Hypothalamus (tissue), 51 donors: ENCODE measurements at places on chromosomes 7 and 10.

- DNase-seq = no peak
Measured at GRCh38 chr7:127715901-127716300, 63.9 kb downstream of the SND1 start.

DNA sequence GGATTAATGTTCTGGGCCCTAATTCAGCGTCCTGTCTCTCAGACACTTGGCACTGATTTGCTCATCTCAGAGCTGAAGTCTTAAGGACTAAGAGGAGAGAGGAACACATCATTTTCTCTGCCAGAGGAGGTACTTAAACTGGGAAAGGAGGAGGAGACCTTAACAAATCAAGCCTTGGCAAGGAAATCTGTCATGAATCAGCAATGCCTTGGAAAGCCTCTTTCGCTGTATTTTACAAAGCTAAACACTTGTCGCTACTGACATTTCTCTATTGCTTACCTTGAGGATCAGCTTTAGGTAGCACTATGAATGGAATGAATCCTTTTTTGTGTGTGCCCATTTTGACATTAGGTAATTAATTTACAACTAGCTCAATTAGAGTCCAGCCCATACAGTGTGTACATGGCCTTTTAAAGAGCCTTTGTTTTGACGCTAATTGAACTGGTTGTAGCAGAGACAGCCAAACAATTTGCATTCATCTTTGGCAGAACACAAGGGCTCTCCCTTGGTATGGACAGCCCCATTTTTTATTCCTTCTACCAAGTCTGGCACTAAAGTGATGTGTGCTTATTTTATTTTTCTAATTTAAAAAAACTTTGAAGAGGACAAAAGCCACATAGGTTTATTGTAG is 37.4 kb downstream of the AUTS2 start:
- no peak for DNase-seq

- no peak for DNase-seq
Measured at GRCh38 chr10:22607261-22607660, 107.1 kb downstream of the PIP4K2A start.

- DNase-seq = no peak
Measured at GRCh38 chr10:90975096-90975495, 54.2 kb upstream of the ANKRD1 start.

DNA sequence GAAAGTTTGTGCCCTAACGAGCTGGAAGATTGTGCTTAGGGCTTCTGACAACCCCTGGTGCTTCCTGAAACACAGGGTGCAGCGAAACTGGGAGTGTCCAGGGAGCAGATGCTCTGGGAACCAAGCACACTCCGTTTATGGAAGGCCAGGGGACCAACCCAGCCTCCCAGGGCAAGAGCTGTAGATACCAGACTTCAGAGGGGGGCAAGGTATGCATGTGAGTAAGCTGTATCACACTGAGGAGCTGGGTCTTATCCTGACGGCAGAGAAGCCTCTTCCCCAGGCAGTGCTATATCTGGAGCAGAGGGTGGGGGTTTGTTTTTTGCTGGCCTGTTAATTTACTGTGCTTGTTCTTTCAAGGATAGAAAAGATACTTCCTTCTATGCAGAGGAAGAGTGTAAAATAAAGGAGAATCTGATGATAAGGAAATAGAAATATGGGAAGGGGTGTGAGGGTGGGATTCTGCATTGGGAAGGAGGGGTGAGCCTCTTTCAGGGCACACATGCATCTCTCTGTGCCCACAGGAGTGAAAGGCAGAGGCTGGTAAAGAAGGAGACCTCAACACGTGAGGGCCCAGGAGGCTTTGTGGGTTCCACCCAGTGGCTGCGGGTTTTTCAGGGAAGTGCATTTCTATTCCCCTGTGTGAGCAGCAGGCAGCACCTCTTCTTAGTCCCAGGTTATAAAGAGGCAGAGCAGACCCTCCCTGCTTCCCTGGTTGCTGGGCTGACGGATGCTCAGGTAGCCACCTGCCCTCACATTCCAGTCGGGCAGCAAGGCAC is 314.1 kb downstream of the TCERG1L start:
- no peak for DNase-seq

- DNase-seq = no peak
Measured at GRCh38 chr10:61708846-61709245, 46.1 kb downstream of the CABCOCO1 start.

DNA sequence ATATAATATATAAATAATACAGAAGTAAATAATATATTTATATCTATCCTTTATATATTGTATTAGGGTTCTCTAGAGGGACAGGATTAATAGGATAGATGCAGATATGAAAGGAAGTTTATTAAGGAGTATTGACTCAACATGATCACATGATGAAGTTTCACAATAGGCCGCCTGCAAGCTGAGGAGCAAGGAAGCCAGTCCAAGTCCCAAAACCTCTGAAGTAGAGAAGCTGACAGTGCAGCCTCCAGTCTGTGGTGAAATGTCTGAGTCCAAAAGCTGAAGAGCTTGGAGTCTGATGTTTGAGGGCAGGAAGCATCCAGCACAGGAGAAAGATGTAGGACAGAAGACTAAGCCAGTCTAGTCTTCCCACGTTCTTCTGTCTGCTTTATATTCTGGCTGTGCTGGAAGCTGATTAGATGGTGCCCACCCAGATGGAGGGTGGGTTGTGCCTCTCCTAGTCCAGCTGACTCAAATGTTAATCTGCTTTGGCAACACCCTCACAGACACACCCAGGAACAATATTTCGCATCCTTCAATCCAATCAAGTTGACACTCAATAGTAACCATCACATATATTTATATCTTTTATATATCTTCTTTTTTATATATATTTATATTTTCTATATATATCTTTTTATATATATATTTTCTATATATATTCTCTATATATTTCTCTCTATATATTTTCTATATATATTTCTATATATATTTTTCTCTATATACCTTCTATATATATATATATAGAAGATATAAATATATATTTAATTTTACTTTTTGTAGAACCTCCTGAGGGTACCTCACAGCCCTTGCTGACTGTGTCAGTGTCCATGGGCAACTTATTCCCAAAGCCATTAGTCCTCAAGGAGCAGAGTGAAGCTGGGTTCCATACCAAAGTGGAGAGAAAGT is 24.6 kb upstream of the AKR1B10 start:
- no peak for DNase-seq

- peak; percentile 5 for DNase-seq
Measured at GRCh38 chr7:77759294-77759889, 38.8 kb downstream of the TMEM60 start.

- no peak for DNase-seq
Measured at GRCh38 chr10:82084904-82085303, 209.9 kb downstream of the NRG3 start.

DNA sequence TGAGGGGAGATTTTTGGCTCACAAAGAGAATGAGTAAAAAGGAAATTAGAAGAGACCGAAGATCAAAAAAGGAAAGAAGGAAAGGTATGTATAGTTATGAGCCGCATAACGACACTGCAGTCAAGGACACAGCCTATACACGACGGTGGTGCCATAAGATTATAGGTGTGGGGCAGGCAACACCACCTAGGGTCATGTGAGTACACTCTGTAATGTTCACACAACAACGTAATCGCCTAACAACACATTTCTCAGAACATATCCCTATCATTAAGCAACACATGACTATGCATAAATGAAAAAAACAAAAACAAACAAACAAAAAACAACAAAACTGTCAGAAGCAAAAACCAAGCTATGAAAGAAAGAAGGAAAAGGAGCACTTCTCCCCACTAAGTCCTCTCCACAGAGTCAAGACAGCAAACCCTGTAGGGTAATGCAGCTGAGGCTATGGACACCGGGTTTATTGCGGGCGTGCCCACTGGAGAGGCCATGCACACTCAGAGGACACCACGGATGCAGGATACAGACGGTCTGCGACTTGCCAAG is 45.1 kb downstream of the PIP4K2A start:
- no peak for DNase-seq

- DNase-seq = no peak
Measured at GRCh38 chr7:142670511-142670910, 78.8 kb upstream of the PRSS1 start.

DNA sequence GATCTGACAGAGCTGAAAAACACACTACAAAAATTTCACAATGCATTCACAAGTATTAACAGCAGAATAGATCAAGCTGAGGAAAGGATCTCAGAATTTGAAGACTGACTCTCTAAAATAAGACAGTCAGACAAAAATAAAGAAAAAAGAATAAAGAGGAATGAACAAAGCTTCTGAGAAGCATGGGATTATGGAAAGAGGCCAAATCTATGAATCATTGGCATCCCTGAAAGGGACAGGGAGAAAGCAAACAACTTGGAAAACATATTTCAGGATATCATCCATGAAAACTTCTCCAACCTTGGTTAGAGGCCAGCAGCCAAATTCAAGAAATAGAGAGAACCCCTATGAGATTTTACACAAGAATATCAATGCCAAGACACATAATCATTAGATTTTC is 804.8 kb upstream of the IGFBP3 start:
- no peak for DNase-seq

DNA sequence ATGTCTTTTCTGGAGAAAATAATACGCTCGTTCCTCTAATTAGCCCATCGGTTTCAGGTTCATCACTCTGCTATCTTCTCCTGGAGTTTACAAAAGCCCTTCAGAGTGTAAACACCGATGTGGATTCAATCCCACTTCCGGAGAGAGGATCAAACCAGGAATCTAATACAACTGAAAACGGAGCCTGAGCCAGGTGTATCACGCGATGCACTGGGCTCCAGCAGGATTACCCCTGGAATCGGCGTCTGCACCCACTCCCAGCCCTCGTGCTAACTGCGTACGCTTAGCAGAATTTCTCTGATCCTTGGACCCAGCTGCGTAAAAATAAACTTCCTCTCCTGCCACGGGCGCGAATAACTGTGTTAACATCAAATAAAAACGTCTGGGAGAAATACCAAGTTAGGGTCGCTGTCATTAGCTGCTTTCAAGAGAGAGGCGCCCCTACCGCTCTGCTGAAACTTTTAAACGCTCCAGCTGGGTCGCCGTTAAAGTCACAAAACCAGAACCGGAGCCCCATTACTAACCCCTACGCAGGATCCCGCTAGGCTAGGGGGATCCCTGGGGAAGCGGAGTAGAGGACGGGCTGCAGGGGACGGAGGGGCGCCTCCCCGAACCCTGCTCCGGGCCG is 502 bp downstream of the ZNF3 start:
- no peak for DNase-seq

GRCh38 chr10:117455346-117455745 is 80.1 kb upstream of the PDZD8 start:
- no peak for DNase-seq

- DNase-seq = no peak
Measured at GRCh38 chr7:157565981-157566630, 229.3 kb downstream of the DNAJB6 start.

GRCh38 chr7:75658802-75659201 is 79.9 kb downstream of the HIP1 start:
- DNase-seq = no peak

- no peak for DNase-seq
Measured at GRCh38 chr10:49615213-49615612, 1.4 kb downstream of the CHAT start.

DNA sequence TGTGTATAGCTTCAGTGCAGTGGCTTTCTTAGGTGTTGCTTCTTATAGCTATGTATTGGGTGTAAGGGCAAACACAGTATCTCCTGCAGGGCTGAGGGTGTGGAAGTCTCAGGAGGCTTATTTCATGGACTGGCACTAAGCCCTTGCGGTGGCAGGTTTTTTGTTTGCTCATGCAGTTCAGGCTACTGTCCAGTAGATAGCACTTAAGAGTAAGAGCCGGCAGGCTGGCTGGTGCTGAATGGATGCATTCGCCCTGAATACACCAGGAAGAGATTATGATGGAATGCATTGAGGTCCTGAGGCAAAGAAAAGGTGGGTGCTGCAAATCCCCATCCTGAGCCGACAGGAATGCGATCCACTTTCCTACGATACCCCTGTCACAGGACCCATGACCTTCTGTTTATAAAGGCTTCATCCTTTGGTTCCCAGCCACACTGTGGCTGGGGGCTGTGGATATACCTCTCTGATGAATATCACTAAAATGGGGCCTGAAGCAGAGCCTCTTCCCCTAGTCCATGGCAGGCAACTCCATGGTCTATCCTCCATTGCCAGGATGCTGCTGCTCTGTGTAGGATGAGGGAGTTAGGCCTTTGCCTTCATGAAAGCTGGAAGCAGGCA is 44.9 kb downstream of the ANXA8 start:
- DNase-seq = no peak

DNA sequence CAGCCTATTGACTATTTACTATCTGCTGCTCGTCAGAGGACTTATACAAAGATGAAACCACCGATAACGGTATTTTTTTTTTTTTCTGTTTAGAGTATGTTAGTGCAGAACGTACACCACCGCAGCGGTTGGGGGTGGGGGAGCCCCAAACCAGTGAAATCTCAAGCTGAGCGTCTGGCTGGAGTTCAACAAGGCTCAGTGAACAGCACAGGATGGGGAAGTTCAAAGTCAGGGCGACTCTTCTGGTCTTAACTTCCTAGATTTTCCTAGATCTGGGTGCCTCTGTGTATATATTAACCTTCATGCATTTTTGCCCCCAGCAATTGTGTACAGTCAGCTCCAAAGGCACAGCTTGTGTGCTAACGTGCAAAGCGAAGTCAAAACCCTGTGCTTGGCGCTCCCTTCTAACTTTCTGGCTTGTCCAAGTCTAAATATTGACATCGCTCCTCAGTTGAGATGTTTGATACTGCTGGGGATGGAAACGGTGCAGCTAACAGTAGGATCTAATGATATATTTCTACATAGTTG is 1.1 kb downstream of the RHOBTB1 start:
- DNase-seq = peak; percentile 24

DNA sequence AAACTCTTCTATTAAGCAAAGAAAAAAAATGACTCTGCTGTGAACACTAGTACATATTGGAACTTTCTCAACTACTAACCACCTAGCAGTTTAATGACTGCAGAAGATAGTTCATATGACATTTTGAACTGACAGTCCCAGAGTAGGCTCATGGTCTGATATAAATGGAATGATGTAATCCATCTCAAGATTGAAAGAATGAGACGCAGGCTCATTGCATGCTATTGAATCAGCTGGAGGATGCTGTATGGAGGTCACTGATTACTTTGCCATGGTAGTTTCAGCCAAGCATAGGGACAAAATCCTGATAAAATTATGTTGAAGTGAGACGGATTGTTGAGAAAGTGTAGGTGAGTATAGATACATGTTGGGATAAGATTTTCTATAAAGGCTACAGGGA is 217.6 kb upstream of the SEMA3E start:
- no peak for DNase-seq

DNA sequence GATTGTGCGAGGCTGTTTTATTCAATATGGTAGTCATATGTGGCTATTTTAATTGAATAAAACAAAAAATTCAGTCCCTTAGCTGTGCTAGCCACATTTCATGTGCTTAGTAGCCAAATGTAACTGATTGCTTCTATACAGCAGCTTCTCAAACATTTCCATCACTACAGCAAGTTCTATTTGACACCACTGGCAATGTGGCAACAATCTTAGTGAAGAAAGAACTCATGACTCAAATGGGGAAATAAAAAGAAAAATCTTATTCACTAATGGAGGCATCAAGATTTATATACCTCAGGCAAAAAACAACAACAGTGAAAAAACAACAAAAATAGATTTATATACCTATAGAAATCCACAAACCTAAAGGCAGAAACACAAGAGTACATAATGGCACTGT is 17.9 kb downstream of the SEM1 start:
- no peak for DNase-seq

GRCh38 chr7:47826754-47827153 is 121.5 kb downstream of the PKD1L1 start:
- DNase-seq = no peak
